ENCODE measurements at places on chromosomes 11 and 22. TPM values are rescaled to one million over a fixed set of nuclear protein-coding genes. Genes with fewer than 3 reads are reported as not detected.

GRCh38 chr22:19607192-19608002 is 83.2 kb upstream of the CLDN5 start:
- peak overlapping the region; percentile 52 for H3K4me3 ChIP-seq
- H3K4me1 ChIP-seq, result peaks cover 47% of the 10 kb centered on the region
- H3K36me3 ChIP-seq, result no peaks in the 10 kb centered on the region
- DNase-seq, result peak; percentile 82

DNA sequence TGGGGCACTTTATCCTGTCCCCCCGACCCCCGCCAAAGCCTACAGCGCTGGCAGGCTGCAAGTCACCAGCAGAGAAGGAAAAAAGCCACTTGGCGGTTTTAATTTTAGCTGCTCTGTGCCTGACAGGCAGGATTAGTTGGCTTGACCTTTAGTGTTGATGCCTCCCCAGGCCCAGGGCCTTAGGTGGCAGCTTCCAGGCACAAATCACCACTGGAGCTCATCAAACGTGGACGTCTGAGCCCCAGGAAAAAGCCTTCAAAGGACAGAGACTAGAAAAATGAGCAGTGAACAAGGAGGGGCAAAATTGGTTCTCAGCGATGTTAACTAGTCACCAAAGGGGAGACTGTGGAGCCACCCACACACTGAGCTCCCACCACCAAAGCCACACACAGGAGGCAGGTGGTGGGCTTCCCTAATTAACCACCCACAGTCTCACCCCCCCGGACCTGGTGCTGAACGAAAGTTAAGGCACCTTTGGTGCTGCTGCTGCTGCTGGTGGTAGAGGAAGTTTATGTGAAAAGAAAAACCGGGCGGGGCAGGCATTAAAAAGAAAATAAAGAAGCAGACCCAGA is 4.4 kb upstream of the PYGM start:
- peaks cover 74% of the 10 kb centered on the region for H3K4me1 ChIP-seq
- peaks cover 69% of the 10 kb centered on the region for H3K36me3 ChIP-seq
- DNase-seq, result peak; percentile 88
- peak overlapping the region; percentile 72 for H3K4me3 ChIP-seq

GRCh38 chr22:24695561-24696511 is 78.7 kb downstream of the PIWIL3 start:
- H3K27me3 ChIP-seq, result peaks cover 7% of the 10 kb centered on the region
- no peak overlapping the region for H3K27ac ChIP-seq
- no peaks in the 10 kb centered on the region for H3K36me3 ChIP-seq
- DNase-seq, result no peak
- H3K4me1 ChIP-seq, result no peaks in the 10 kb centered on the region

DNA sequence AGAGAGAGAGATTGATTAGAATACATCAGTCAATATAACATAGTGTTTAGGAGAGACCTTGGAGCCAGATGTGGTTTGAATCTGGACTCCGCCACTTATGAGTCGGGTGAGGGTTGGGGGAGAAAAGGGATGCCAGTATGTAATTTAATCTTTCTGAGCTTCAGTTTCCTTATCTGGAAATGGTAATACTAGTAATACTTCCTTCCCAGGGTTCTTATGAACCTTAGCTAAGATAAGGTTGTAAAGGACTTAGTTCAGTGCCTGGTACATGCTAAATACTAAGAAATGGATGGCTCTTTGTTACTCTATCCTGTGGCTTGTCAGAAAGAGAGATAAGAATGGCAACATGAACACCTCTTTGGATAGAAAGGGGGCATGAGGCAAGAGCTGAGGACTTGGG is 226.1 kb upstream of the NARS2 start:
- peaks cover 4% of the 10 kb centered on the region for H3K27me3 ChIP-seq
- H3K4me3 ChIP-seq, result no peak overlapping the region
- H3K36me3 ChIP-seq, result no peaks in the 10 kb centered on the region
- DNase-seq, result no peak

Gene ANGPTL5
- total RNA-seq, result not detected

Data from activated CD4-positive, alpha-beta T cell treated with anti-CD3 and anti-CD28 coated beads, Interleukin-2, amount 10 ng/mL, durations not matched to agents 24 days and 14 days (primary cell).